Forelimb muscle (tissue), 1 donor: ENCODE measurements at places on chromosomes 1 and 21. TPM values are rescaled to one million over a fixed set of nuclear protein-coding genes. Genes with fewer than 3 reads are reported as not detected.

Gene TMEM200B
- 5.9 TPM for polyA plus RNA-seq

Gene KRTAP12-2
- not detected for polyA plus RNA-seq

Gene ASTN1
- 6.4 TPM for polyA plus RNA-seq

Gene HSD3B2
- not detected for polyA plus RNA-seq

Gene CFAP141
- polyA plus RNA-seq = not detected

Gene SNAPIN
- polyA plus RNA-seq = 50.7 TPM

Gene ACTA1
- 14,286 TPM for polyA plus RNA-seq

Gene CLCA4
- not detected for polyA plus RNA-seq
